NCI-H1417 treated with DMSO at 0.1 percent for 48 hours (cell line): ENCODE measurements at places on chromosomes 4 and X.

GRCh38 chrX:54695231-54695630 is 102.8 kb downstream of the ITIH6 start:
- no peak for DNase-seq

DNA sequence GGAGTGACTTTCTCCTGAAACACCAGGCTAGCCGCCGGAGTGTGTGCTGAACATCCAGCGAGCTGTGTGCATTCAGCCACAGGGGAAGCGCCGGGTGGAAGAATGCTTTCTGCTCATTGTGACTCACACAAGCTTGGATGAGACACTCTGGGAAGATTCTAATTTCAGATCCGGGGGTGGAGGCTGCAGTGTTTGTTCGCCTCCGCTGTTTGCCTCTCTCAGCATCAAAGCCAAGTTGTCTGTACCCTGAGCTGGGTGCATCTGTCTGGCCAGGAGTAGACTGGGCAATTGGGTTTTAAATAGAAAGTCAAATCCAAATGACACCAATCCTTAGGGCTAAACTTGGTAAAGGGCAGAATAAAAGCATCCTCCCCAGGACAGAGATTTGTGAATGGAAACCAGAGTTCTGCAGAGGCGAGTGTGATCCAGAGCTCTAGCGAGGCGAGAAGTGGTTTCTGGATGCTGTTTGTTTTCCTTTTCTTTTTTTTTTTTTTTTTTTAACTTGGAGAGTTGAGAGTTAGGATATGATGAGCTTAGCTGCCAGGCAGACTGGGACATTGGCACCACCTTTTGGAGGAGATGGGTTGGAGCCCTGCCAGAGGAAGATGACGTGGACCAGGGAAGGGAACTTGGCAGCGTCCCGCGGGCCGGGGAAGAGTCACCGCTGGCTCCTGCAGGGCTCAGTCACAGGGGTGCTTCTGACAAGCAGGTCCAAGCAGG is 196.0 kb upstream of the PSAPL1 start:
- DNase-seq, result no peak

DNA sequence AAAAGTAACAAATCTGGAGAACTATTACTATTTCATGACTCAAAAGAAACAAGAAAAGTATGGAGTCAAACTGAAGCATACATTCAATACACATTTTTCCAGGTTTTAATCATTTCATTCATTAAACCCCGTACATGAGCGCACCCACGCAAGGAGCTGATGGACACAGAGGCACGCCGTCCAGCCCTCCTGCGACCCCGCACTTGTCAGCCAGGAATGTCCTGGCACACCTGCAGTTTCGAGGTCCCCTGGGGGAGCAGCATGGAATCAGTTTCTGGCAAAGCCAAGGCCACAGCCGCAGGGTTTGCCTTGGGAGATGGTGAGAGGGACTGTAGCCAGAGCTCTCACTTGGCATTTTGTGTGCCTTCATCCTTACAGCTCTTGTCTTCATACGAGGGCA is 12.8 kb upstream of the SLC2A9 start:
- no peak for DNase-seq

DNA sequence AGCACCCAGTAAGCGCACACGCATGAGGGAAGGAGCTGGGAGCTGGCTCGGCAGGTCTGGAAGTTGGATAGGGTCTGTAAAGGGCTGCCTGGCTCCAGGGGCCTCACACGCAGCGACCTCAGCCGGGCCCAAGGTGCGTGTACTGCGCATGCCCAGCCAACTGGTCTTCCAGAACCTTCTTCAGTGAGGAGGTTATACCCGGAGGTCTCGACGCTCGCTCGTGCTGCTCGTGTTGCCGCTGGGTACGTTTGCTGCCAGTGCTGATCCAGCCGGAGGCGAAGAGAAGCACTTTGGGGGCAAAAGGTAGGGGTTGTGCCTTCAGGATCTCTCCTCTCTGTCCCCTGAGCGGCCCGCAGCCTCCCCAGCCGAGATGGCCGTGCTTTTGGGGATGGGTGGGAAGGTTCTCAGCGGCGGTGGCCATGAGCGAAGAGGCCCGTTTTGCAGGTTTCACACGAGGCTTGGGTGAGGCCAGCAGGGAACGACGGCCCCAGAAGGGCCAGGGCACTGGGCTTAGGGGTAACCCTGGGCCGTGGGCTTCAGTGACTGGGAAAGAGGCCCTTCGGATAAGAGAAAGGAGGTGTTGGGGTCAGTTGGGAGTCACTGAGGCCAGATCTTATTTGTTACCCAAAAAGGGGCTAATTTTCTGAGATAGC is 3.8 kb upstream of the CXCL9 start:
- no peak for DNase-seq

DNA sequence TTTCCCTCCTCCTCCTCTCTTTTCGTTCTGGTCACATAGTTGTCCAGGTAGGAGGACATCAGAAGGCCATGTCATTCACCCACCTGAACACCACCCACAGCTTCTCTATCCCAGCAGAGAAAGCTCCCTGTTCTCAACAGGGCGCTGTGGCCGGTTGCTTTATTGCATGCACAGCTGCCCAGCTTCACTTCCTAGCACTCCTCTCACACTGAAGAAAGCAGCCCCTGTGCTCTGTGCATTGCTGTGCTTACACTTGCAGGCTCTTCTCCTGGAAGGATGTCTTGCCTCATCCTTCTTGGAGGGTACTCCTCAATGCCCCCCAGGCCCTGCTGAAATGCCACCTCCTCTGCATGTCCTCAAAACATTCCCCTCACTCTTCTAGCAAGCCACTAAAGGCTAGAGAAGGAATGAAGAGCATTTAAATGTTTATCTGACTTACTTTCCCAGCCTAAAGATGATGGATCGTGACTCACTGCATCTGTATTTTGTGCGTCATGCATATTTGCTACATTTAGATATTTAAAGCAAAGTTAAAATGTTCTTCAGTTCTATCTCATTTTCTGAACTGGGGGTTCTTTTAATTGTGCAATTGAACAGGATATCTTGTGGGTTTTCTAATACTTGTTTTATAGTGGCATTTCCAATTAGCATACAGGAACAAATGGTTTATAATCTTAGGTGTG is 186.4 kb upstream of the PUDP start:
- DNase-seq, result no peak

DNA sequence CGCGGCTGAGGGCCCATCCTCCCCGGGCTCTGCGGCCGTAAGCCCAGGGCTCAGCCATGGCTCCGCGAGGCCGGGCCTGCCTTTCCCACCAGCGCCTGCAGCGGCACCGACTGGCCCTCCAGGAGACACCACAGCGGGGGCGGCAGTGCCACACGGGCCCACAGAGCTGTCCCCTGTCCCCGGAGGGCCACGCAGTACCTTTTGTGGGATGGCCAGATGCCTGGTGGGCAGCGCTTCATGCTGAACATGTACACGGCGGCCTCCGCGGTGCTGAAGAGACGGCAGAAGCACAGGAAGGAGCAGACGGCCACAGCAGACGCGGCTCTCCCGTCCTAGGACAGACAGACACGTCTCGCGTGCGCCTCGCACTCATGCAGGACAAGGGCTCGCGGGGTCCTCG is 50.4 kb downstream of the GAK start:
- DNase-seq, result no peak

DNA sequence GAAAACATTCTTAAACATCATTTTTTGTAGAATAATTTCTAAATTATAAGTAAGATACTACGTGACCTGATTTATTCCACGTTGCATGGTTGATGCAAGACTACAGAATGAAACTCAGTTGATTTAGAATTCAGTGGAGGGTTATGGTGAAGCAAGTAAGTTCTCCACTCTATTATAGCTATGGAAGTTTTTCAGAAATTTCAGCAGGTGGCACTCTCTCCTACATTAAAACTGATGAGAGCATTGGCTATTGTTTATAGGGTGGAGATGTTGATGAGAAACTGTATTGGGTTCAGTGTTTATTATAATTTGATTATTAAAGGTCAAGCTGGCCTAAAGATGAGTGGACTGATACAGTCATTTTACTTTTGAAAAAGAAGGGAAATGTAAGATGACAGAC is 88.0 kb downstream of the FNIP2 start:
- DNase-seq, result peak; percentile 15

GRCh38 chr4:120918788-120919187 is 3.7 kb downstream of the PRDM5 start:
- DNase-seq, result no peak

GRCh38 chr4:183766140-183766539 is 107.0 kb downstream of the TRAPPC11 start:
- DNase-seq, result no peak

DNA sequence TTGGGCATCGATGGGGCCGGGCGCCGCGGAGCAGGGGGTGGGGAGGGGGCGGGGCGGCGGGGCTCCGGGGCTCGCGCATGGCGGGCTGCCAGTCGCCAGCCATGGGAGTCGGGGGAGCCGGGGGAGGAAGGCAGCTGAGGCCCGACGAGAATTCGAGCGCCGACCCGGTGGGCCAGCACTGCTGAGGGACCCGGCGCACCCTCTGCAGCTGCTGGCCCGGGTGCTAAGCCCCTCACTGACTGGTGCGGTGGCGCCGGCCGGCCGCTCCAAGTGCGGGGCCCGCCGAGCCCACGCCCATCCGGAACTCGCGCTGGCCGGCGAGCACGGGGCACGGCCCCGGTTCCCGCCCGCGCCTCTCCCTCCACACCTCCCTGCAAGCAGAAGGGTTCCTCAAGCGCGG is 49.4 kb downstream of the GSX2 start:
- DNase-seq, result no peak

DNA sequence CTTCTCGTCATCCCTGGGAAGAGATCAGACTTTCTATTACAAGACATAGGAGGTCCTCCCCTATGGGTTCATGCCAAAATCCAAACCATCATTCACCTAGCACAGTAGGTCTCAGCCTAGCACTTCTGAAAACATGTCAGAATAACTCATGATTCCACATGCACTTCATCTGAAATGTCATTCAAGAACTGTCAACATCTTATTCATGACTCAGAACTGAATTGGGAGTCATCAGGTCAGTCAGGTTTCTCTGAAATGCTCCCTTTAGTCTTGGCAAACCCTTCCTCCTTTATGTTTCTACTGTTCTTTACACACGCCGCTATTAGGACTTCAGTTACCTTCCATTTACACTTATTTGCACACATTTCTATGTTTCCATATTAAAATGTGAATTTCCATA is 67.2 kb downstream of the ANTXR2 start:
- no peak for DNase-seq

DNA sequence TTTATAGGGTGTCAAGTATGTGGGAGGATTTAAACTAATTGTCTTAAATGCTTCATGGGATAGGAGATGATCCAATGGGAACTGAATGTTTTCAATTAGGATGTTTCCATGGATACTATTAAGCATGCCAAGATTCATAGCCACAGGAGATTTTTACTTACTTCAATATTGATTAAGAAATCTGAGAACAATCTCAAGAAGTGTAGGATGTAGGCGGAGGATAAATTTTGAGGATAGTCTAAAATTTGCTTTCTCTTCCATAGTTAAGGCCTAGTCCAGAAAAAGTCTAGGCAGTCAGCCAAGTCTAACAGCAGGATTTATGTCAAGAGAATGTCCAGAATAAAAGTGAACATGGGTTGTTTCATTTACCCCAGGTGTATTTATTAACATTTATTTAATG is 32.8 kb downstream of the REPS2 start:
- no peak for DNase-seq

DNA sequence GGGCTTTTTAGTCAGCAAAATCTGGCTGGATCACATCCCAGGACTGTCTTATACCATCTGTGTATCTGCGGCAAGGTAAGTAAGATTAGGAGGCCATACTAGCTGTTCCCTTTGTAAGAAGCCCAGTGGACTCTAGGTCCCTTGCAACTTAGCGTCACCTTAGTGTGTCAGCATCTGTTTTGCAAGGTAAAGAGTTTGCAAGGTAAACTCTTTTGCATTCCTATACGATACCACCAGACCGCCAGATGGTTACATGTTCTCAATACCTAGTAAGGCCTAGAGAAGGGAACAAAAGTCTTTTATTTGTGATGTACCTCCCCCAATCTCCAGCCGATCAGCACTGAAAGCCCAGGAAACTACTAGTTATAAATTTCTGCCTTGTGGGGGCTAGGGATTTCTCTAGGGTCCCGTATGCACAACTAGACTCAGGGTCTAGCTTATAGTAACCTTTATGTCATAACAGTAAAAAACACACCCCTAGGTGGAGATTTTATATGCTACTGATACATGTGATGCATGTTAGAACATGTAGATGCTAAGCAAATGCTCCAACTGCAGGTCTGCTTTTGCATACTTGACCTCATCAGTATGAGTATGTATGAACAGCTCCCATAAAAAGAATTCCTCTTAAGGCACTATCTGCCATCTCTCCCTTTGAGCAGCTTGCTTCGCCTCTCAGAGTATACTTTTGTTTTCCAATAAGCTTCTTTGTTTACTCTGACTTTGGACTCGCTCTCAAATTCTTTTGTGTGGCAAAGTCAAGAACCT is 78.4 kb downstream of the KCNIP4 start:
- DNase-seq, result no peak

- DNase-seq, result no peak
Observed at GRCh38 chr4:56077676-56078075, 128.9 kb downstream of the CEP135 start.

- DNase-seq, result no peak
Observed at GRCh38 chr4:147247579-147247978, 233.3 kb upstream of the EDNRA start.
